ENCODE measurements at places on chromosomes 11 and 22.
A peak's percentile ranks its signal among the peaks of the same experiment; 100 is the strongest.

GRCh38 chr11:63906585-63906984, 10.4 kb downstream of the RCOR2 start:
- peak; percentile 21 for DNase-seq

GRCh38 chr11:128294671-128295050, 292.7 kb downstream of the ETS1 start:
- DNase-seq = no peak

GRCh38 chr11:78349624-78350023, 68.0 kb downstream of the GAB2 start:
- no peak for DNase-seq

DNA sequence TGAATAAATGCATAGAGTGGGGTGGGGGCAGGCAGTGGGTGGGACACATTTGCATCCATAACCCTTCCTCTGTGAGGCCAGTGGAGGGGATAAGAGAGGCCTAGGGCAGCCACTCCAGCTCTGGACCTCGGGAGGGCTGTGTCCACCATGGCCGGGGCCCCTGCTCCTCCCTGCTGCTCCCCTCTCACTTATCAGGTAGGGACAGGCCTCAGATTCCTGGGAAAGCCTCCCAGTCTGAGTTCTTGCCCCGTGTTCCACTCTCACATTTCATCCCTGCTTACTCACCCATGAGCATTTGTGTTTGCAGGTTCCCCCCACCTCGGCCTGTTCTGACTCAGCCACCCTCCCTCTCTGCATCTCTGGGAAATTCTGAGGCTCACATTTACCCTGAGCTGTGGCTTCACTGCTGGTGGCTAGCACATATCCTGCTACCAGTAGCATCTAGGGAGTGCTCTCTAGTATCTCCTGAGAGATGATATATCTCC, 128.7 kb upstream of the TOP3B start:
- no peak for DNase-seq

- DNase-seq = no peak
These were observed 34.6 kb downstream of the CLDN25 start for GRCh38 chr11:113814181-113814580.

DNA sequence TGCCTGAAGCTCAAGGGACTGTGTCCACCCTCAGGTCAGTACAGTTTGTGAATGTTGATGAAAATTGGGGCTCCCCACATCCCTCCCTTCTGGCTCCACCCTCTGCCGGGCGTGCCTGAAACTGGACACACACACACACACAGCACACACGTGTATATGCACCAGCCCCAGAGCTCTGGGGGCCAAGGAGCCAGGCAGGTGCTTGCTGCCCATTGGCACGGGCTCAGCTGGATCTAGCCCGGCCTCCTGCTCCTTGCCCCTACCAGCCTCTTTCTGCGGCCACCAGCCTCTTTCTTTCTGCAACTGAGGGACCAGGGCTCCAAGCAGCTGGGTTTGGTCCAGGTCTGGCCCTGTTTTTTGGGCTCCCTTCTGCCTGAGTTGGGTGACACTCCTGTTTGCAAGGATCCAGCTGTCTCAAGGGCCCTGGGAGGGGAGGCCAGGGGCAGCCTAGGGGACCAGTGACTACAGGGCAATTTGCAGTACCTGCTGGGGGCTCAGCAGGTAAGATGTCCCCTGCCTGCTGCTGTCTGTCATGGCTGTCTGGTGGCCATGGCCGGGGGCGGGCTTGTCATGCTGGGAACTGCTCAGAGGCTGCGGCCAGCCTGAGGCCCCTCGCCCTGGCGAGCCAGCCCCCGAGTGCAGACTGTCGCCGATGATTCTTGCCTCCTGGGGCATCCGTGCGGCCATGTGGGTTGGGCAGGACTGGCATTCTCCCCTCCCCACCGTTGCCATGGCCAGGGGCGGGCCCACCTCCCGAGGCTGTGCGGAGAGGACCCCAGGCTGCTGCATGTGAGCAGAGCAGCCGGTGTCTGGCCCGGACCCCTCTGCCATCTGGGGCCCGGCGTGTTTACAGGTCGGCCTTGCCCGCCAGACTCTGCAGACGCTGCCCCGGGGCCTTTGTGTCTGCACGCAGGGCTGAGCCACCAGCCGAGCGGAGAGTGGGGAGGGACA, 51.5 kb upstream of the PPARA start:
- DNase-seq = no peak

GRCh38 chr11:113668255-113668654, 37.9 kb downstream of the TMPRSS5 start:
- no peak for DNase-seq

DNA sequence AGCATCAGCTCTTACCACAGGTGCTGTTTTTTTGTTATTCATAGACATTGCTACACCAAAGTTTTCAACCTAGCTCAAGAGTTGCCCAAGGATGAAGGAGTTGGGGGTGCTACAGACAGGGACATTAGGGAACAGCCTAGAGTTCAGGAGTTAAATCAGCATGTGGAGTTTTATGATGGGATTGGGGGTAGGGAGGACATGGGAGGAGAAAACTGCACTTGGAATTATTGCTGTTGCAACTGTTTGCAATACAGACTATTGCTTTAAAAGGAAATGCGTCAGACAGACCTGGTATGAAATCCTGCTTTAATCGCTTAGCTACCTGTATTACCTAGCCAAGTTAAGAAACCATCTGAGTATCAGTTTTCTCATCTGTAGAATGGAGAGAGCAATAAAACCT, 6.3 kb downstream of the TMA7B start:
- no peak for DNase-seq

- DNase-seq = no peak
These were observed 36.7 kb downstream of the CD6 start for GRCh38 chr11:61007956-61008896.

GRCh38 chr11:9459667-9460321, 1.0 kb upstream of the ZNF143 start:
- no peak for DNase-seq

- no peak for DNase-seq
These were observed 17.6 kb downstream of the PPIL2 start for GRCh38 chr22:21683401-21683811.

- DNase-seq = no peak
These were observed 9.7 kb upstream of the DEPDC7 start for GRCh38 chr11:33006010-33006409.

DNA sequence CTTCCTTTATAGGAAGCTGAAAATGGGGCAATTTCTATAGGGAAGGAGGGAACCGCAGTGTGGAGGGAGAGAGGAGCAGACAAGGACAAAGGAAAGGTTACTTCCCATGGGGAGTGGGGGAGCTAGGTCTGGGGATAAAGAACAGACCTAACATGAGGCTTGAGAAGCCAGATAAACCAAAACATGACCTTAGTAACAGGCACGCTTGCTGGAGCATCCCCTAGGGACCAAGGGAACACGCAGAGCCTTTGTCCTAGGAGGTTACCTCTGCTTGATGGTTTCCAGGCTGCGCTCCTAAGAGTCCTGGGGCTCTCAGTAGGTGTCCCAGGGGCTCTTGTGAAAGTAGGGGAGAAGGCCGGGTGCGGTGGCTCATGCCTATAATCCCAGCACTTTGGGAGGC, 271.4 kb upstream of the NCAM1 start:
- no peak for DNase-seq

All from T-helper 22 cell (primary cell).